ENCODE measurements at places on chromosomes 7 and 10.
A peak's percentile ranks its signal among the peaks of the same experiment; 100 is the strongest.

DNA sequence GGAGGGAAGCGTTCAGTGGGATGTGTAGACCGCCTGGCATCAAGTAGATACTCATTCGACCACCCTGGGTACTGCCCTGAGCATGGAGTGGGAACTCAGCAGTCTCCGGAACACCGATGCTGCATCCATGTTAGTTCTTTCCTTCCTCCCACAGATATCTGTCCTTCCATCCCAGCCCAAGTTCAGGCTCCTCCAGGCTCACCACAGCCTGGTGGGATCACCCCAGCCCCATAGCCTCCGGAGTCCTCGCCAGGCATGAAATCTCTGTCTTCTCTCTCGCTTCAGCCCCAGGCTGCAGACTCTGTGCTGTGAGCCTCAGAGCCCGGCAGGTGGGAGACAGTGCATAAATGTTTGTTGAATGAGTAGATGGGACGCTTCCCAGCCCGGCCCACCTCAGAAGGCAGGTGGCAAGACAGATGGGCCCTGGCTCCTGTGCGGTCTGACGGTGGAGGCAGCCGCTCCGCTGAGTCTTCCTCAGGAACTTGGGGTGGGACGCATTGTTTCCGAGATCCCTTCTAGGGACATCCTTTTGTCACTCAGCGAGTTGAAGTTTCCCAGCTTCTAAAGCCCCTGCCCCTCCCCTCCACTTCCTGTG is 42.9 kb downstream of the ELFN1 start:
- DNase-seq: no peak

DNA sequence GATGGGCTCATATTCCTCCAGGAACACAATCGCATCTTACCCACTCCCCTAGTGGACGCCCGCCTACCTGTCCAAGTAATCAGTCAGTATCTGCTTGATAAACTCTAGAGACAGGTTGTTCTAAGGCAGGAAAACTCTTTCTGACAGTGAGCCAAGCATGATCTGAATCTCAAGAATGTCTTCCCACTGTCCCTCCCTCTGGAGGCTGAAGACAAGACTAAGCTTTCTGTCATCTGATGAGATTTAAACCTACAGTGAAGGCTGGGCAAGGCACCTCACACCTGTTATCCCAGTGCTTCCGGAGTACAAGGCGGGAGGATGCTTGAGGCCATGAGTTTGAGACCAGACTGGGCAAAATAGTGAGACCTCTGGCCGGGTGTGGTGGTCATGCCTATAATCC is 586.6 kb downstream of the GALNT17 start:
- no peak for DNase-seq

GRCh38 chr7:35565927-35566326 is 129.0 kb downstream of the HERPUD2 start:
- DNase-seq: no peak

GRCh38 chr7:75955331-75955955 is 39.0 kb downstream of the TMEM120A start:
- no peak for DNase-seq

DNA sequence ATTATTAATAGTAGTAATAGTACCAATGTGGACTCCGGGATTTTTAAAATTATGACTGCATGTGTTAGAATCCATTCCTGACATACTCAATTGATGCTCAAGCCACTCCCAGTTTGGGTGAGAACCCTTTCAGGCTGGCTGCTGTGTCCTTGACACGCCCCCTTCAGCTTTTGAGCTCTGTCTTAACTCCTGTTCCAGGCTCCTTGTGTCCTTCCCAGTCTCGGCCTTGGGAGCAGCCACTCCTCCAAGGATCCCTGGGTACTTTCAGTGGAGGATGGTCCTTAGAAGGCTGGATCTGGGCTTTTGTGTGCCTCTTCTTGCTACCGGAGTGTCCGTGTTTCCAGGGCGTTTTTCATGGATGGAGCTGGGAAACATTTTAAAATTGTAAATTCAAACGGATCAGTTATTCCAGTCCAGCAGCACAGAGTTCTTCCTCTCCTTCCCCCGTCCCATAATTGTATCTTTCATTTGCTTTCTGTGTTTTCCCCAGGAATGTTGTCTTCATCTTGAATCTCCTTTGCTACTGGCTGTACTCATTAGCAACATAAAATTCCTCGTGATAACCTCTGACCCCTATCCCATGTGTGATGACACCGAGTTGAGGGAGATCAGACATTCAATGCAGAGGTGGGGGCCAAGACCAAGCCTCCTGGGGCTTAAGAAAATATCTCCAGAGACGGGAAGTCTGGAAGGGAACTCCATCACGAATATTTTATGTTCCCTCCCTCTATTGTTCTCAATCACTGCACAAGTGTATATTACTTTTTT is 40.0 kb upstream of the PFKFB3 start:
- DNase-seq: no peak

GRCh38 chr10:1674501-1674900 is 62.8 kb downstream of the ADARB2 start:
- DNase-seq: peak; percentile 74

DNA sequence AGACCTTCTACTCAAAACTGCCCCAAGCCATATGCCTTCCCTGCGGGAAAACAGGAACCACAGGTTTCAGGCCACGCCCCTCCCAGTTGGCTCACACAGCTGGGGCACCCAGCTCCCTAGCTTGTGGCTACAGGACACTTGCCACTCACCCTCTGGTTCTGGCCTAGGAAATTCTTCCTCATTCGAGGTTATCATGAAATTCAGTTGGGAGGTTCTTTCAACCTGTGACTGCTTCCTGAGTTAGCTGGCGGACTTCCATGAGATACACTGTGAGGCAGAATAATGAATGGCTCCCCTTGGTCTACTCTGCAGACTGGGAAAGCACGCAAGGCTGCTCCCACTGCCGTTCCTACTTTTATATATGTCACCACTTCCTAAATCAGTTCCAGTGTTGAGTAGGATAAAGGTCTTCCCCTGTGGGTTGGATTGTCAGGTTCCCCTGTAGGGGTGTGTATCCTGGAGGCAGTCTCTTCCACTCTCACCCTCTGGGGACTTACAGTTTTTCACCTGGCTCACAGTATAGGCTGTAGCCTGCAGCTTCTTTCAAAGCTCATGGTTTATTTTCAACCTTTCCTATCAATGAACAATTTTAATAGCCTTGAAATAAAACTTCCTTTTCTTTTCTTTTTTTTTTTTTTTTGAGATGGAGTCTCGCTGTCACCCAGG is 37.0 kb downstream of the GPR22 start:
- no peak for DNase-seq

DNA sequence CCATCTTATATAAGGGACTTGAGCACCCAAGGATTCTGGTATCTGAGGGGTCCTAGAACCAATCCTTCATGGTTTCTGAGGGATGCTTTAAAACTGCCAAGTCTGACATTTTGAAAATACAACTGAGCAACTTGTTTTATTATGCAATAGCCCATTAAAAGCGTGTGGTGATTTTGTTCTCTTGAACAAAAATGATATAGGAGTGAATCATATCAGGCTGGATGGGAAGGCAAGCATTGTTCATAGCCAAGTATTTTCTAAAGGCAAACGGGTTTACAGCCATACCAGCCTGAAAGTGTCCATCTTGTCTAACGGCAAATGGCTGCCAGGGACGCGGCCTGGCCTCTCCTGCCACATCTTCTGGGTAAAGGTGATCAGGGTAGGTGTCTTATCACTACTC is 23.4 kb downstream of the RPP38 start:
- no peak for DNase-seq

Measured in GM13976 (cell line).